ENCODE measurements at places on chromosomes 3 and 15.

DNA sequence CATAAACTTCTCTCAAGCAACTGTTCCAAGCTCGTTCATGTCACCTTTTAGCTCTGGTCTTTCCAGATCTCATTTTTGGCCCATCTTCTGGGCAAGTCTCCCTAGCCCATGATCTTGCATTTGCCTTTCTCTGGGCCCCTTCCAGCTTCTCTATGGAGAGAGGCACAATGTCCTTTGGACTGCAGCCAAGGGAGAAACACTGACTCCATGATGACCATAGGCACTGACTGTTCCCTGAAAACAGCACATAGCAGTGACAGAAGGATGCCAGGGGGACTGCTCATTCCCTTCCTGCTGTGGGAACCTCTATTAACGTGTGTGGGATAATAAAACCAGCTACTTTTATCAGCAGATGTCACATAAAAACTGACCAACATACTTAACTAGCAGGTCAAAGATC lies 60.3 kb downstream of the STRIT1 start:
- no peak for DNase-seq

GRCh38 chr15:72690938-72691337 lies 4.9 kb downstream of the BBS4 start:
- no peak for DNase-seq

DNA sequence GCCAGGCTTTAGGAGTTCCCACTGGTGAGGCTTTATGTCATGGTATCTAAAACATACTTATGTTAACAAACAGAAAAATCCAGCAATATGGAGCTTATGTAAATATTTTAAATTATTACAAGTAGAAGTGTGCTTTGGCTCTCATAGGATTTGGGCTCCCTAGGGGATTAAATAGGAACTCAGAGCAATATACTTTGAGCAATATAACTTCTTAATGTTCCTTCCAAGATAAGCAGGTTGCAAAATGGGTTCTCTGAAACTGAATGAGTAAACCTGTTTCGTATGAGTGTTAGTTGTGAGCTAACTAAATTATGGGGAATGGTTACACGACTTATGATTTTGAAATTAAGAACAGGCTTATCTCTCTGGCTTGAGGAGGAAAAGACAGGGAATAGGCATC lies 366.1 kb upstream of the ZNF385D start:
- no peak for DNase-seq

DNA sequence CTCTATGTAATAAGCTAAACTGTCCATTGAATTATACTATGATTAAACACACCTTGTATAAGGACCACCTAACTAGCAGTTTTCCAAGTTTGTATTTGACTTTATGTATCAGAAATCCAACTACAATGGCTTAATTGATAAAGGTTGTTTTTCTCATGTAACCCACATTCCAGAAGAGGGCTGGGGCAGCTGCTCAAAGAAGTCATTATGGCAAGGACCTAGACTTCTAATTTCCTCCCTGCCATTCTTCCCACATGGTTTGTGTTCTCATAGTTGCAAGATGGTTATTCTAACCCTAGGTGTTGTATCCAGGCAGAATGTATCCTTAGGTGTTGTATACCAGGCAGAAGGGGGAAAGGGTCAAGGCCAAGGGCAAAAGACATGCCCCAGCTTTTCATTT lies 35.7 kb downstream of the GPR176 start:
- no peak for DNase-seq

GRCh38 chr3:102068327-102068726 lies 219.0 kb downstream of the NFKBIZ start:
- DNase-seq, result no peak

DNA sequence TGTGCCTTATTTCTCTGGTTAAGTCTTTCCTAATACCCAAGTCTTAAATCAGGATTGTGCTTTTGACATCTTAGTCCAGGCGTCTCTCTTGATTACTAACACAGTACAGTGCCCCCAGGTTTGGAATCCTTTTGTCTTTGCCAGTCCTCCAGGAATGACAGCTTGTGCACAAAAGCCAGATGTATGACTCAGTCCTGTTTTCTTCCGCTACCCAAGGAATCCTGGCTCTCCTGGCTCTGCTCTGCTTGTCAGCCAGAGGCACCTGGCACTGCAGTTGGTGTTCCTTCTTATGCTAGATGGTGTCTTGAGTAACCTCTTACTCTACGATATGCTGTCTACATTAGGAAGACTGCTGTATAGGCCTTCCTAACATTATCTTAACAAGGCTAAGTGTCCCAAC lies 728.2 kb upstream of the NECTIN3 start:
- DNase-seq, result no peak

DNA sequence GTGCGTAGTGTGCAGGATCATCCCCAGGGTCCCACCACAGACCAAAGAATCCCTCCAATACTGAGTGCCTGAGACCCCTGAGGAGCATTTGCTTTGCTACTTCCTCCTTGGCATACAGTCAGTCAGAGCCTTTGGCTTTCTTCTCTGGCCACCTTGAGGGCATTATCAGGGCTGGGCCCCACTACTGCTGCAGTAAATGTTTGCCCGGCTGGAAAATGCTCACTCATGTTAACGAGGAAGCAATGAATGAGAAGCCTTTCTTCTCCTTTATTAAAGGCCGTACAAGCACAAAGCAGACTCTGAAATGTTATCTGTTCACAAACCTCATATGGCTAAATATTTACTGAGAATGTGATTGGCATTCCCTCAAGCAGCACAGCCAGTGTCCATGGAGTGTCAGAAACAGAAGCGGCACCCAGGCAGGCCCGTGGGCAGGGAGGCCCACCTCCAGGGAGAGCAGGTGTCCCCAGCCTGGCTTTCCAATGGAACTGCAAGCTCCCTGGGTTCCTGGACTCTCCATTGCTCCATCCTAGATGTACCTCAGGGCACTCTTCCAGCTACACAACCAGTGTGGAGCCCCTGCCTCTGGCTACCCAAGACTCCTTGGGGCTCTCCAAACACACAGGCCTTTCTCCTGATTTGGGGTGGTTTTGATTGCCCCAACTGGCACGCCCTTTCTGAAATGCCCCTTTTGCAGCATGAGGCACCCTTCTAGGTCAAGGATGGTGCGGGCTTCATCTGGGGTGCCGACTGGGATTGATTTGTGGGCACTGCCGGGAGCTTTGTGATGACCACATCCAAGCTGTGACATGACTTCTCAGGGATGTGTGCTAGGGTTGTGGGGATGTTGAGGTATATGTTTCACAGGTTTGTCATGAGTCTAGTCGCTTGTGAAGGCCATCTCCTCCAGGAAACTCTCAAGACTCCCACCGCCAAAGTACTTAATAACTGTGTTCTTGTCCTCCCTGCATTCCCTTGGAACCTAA lies 195.6 kb downstream of the FAM43A start:
- no peak for DNase-seq

GRCh38 chr3:78130741-78131290 lies 1090.9 kb downstream of the ROBO2 start:
- no peak for DNase-seq

GRCh38 chr3:166372571-166373106 lies 535.4 kb upstream of the BCHE start:
- DNase-seq, result no peak

DNA sequence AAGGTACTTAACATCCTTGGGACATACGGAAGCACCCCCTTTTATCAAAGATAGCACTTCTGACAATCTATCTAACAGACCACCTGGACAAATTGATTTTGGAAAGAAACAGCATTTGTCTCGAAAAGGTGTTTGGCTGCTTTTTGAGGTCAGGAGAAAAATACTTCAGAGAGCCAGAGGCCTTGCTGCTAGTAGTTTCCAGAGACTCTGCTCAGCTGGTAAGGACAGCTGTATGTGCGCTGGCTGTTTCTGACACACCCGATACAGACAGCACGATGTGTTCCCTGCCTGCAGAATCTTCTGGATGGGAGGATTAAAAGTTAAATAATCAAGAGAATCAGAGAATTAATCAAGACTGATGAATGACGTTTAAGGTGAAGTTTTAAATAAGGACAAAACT lies 15.6 kb upstream of the GYG1 start:
- DNase-seq, result no peak

GRCh38 chr3:46994801-46995731 lies 15.6 kb downstream of the NBEAL2 start:
- no peak for DNase-seq

- DNase-seq, result no peak
These were observed 53.1 kb downstream of the TCF12 start for GRCh38 chr15:56971571-56971970.

GRCh38 chr3:142993958-142994442 lies 7.4 kb upstream of the U2SURP start:
- DNase-seq, result peak; percentile 36

GRCh38 chr3:185029086-185029485 lies 123.8 kb downstream of the C3orf70 start:
- DNase-seq, result no peak

DNA sequence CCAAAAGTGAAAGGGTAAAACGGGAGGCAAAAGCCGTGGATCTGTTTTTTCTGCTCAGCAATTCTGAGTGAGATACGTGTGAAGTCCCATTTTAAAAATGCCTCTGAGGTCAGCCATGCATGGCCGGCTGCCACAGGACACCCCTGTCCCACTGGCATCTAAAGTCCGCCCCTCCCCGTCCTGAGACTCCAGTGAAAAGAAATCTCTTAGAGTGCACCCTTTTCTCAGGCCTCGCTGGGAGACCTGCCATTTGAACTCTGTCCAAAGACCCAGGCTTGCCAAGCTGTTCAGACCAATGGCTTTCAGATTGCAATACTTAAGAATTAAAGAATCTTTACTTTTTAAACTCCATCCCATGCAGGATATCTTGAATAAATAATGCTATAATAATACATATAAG lies 61.0 kb upstream of the SLC24A5 start:
- no peak for DNase-seq

- DNase-seq, result no peak
These were observed 35.2 kb upstream of the FGD5 start for GRCh38 chr3:14783480-14784086.

DNA sequence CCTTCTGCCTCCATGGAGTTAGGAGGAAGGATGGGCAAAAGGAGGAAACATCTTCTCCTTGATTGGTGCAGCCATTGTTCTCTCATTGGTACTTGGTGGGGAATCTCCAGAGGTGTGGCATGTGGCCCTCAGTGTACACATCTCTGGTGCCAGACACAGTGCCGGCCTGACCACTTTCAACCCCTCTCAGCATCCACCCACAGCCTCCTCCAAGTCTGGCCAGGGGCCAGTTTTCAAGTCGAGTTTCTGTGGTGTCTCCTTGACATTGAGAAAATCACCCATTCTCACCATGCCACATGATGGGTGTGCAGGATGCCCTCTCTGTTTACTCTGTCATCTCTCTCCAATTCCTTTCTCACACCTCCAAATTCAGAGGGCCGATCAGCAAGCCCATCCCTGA lies 12.8 kb upstream of the FSIP1 start:
- DNase-seq, result no peak

DNA sequence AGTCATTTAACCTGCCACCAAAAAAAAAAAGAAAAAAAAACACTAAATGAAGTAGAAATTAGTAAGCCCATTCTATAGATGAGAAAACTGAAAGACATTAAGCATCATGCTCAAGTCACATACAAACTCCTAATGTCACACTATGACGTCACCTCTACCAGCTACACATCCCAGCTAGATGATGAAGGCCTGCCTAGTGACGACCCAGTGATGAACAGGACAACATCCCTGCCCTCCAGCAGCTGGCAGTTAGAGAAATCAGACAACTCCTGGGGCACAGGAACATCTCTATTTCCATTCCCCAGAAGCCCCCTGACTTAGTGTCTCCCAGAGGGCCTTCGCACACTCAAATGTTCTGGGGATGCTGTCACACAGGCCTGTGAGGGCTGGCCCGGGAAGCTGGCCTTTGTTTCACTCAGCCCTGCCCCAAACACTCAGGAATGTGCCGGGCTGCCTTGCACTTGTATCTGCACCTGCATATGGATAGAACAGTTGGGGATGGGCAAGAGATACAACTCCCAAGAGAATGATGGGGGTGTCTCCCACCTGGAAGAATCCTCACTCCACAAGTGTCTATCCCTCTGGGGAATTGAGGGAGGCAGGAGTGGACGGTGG lies 7.0 kb upstream of the HAPLN3 start:
- no peak for DNase-seq

DNA sequence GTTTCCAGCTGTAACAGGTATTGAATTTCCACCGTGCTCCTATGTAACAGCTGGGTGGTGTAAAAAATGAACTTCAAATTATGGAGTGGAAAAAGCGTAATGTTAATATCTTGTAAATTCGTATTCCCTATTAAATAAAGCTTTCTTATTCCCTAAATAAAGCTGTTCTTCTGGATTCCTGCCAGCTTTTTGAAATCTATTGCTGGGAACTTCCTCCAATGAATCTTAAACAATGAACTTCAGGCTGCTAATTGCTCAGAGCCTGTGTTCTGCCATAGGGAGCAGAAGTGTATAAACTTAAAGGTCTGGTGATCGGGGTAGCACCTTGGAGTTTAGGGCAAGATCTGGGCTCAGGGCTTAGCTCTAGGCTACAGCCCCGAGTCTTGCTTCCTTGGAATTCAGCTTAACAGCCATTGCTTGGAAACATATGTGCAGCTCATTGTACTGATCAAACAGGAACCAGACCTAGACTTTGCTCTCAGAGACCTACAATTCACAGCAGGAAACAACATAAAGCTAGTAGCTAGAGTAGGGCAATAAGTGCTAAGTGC lies 1.4 kb downstream of the ARL14 start:
- DNase-seq, result no peak

GRCh38 chr3:168693870-168694269 lies 598.1 kb upstream of the GOLIM4 start:
- DNase-seq, result no peak

DNA sequence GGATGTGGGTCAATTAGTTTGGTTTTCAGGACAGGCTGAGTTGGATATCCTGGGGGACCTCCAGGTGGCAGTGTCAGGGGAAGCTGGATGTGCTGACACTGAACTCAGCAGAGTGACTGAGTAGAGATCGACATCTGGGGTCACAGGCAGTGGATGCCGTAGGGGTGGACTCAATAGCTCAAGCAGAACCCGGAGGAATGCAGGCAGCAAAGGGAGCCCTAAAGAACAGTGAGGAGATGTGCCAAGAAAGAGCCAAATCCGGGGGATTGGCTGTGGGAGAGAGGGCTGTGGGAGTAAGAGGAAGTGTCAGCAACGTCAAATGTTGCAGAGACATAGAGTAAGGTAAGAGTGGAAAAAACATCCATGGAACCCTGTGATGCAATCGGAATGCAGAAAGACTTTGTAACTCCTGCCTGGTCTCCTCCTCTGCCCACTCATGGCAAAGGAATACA lies 11.6 kb downstream of the CCR5AS start:
- DNase-seq, result no peak

GRCh38 chr3:153182501-153183293 lies 20.7 kb downstream of the RAP2B start:
- no peak for DNase-seq

All from GM19239 (cell line).